Activated CD4-positive, CD25-positive, alpha-beta regulatory T cell (primary cell): ENCODE measurements at places on chromosomes 6 and 20.

- no peak for DNase-seq
Observed at GRCh38 chr20:32621891-32622584, 36.9 kb upstream of the NOL4L start.

- DNase-seq, result no peak
Observed at GRCh38 chr6:56963043-56963442, 8.1 kb downstream of the BEND6 start.

DNA sequence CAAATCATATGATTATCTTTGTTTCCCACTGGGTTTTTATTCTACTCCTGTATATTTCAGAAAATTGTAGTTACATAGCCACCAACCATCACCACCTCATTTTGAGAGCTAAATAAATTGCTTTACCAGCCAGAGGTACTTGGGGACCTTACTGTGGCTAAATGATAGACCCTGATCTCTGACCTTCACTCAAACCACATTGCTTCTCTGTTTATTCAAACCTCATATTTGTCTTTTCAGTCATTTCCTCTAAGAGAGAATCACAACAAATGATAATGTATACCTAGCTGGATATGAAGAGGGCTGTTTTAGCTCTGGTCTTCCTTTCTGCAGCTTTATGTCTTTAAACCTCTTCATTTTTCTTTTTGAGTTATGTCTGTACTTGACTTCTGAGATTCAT is 142.8 kb downstream of the ADGB start:
- no peak for DNase-seq

- DNase-seq, result no peak
Observed at GRCh38 chr6:136647363-136647852, 97.2 kb upstream of the MAP7 start.

DNA sequence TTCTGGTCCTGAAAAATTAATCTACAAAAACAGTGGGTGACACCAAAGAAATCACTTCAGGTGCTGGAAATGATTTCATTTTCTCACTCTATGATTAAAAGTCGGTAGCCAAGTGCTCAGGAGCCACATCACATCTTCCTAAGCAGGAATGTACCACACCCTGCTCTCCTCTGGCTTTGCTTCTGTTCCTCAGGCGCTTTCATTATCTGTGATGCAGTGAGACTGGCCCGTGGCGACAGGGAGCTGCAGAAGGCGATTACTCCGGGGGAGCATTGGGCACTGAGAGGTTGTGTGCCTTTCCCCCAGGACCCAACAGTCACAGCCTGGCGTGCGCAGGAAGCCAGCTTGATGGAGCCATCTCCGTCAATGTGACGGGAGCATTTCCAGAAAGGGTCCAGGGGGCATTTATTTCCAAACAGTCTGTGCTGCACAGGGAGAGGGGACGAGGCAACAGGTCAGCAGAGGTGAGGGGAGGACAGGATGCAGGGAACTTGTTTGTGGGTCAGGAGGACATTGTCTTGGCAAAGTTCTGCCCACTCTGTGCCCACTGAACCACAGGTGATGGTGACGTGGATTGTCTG is 5.6 kb upstream of the ZNF831 start:
- DNase-seq, result no peak

GRCh38 chr6:28607990-28608389 is 82.3 kb downstream of the GPX5 start:
- DNase-seq, result no peak

- no peak for DNase-seq
Observed at GRCh38 chr6:165671222-165671768, 8.3 kb upstream of the PDE10A start.

- no peak for DNase-seq
Observed at GRCh38 chr6:118963003-118963402, 28.0 kb upstream of the MCM9 start.

- no peak for DNase-seq
Observed at GRCh38 chr6:26330859-26331217, 34.2 kb upstream of the BTN3A2 start.

DNA sequence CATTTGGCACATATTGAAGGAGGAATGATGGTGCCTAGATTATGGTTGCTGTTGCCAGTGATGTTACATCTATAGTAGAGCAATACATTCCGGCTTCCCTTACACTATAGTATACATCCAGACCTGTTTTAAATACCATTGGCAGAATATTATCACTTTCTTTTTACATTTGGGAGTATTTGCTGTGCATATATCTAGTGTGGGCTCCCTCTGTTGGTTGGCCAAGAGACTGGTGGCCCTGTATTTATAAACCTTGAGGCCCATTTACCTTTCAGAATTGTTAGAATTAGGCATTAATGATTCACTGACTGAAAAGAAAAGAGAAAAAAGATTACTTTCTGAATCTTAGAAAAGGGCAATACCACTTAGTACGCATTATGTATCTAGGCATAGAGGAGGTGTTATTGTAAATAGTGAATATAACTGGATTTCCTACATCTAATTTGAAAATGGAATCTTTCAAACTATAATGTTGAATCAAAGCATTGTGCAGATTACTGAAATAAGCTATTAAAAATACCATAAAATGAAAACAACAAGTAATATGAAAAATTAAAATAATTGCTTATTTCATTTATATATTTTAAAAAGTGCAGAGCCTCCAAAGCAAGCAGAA is 628.8 kb upstream of the MAN1A1 start:
- DNase-seq, result no peak

GRCh38 chr6:158047127-158047518 is 65.5 kb downstream of the SYNJ2 start:
- no peak for DNase-seq

GRCh38 chr6:84882768-84883766 is 118.7 kb upstream of the TBX18 start:
- DNase-seq, result no peak
